ENCODE measurements at places on chromosomes 12 and 14.

GRCh38 chr12:117356048-117356447 is 5.4 kb downstream of the NOS1 start:
- no peak for DNase-seq

DNA sequence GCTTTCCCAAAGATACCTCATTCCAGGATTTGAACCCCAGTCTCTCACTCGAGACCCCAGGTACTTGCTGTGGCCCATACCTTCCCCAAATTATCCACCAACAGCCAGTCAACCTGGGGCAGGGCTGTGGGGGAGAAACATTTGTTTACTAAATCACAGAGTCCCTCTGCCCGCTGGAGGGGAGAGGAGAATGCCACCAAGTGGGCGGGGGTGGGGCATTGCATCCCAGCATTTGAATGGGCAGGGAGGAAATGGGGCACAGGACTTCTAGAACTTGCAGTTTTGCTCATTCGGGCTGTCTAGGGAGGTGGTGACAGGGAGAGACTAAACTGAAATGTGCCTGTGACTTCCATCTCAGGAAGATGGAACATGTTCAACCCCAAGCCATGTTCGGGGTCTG is 10.9 kb upstream of the SERPINA9 start:
- no peak for DNase-seq

DNA sequence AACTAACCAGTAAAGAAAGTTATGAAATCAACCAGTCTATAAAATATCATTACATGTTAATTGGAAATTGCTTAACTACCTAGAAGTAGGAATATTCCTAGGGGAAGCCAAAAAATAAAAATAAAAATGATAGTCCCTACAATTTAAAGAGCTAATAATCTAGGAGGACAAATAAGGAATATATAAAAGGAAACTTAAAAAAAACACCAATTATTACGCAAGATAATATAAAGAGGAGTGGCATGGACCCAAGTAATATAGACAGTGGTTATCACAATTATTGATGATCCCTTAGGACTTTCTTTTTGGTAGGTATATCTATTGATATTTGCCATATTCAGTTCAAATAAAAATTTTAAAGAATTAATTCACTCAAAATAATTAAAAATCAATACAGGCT is 498.7 kb downstream of the SOX5 start:
- DNase-seq, result no peak

DNA sequence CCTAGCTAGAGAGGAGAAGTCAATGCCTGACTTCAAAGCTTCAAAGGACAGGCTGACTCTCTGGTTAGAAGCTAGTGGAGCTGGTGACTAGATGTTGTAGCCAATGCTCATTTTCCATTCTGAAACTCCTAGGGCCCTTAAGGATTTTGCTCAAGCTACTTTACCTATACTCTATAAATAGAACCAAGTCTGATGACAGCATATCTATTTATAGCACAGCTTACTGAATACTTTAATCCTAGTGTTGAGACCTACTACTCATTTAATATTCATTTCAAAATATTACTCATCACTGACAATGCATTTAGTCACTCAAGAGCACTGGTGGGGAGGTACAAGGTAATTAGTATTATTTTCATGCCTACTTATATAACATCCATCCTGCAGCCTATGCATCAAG is 137.2 kb upstream of the PELI2 start:
- DNase-seq, result no peak

- no peak for DNase-seq
Observed at GRCh38 chr14:24362241-24362960, 5.6 kb upstream of the NFATC4 start.

DNA sequence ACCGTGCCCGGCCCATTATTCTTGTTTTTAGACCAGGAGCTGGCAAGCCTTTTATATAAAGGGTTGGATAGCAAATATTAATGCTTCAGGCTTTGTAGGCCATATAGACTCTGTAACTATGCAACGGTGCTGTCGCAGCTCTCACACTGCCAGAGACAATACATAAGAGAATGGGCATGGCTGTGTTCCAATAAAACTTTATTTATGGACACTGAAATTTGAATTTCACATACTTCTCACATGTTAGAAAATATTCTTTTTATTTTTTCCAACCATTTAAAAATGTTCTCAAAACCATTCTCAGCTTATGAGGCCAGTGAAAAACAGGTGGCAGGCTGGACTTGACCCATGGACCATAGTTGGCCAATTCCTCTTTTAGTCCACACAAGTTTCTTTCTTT is 13.0 kb upstream of the CDK2AP1 start:
- no peak for DNase-seq

- no peak for DNase-seq
Observed at GRCh38 chr12:54054742-54055194, 1.1 kb downstream of the HOXC4 start.

Data from stimulated activated CD4-positive, alpha-beta T cell treated with anti-CD3 and anti-CD28 coated beads, TNF-alpha, amount 100 ng/mL, for 4 hours (primary cell).